ENCODE measurements at places on chromosomes 6 and 20. TPM values are rescaled to one million over a fixed set of nuclear protein-coding genes. Genes with fewer than 3 reads are reported as not detected.

RRAGD gene
- total RNA-seq = 3.3 TPM

DNA sequence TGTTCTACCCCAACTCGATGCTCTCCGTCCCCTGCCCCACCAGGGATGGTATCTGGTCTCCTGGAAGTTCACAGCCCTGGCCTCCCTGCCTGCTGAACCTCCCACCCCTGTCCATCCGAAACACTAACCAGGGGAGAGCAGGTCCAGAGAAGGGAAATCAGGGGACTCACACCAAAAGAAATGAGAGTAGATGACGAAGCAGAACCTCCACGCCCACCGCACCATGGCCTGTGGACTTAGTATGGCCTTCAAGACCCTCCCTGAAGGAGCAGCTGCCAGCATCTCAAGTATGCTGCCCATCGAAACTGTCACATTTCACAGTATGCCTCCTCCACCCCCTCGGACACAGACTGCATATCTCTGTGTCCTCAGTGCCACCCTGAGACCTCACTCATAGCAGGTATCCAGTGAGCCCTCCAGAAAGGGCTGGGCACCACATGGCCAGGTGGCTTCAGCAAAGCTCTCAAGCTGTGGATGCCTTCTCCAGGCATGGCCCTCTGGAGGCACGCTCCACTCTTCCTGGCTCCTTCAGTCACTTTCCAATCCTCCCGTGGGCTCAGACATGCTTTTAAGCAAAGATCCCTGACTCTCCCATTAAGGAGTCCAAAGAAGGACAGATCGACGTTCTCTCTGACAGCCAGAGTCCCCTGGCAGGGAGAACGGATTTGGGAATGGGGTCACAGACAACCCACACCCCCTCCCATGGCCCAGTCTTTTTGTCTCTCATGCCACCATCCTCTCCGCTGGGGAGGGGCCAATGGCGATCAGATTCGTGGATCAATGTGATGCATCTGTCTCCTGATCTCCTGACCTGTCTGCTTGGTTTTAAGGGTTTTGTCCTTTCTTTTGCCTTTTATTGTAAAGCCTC is 158.4 kb downstream of the ANKRD60 start:
- no peak for DNase-seq

DNA sequence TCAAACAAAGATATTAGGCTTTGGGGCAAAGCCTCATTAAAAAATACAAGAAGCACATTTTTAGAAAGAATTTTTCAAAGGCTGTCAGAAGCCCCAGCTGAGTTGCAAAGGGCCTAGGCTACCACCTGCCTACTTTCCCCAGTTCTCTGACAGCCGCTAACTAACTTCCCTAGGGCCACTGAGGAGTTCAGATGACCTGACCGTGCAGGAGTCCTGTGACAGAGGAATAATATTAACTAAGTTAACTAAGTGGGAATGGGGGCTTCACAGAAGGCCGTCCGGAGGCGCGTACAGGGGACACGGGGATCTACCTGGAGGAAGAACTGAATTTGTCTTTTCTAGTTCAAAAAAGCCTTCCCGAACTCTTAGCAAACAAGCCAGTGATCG is 884 bp downstream of the MCHR2 start:
- DNase-seq = no peak

COX4I2 gene
- total RNA-seq = not detected

SOX18 gene
- total RNA-seq = under 0.01 TPM

GRCh38 chr6:152598901-152599537 is 38.1 kb downstream of the SYNE1 start:
- no peak for DNase-seq

Measured in osteoblast (primary cell).